ENCODE measurements at places on chromosomes 5 and 9.
A peak's percentile ranks its signal among the peaks of the same experiment; 100 is the strongest.

DNA sequence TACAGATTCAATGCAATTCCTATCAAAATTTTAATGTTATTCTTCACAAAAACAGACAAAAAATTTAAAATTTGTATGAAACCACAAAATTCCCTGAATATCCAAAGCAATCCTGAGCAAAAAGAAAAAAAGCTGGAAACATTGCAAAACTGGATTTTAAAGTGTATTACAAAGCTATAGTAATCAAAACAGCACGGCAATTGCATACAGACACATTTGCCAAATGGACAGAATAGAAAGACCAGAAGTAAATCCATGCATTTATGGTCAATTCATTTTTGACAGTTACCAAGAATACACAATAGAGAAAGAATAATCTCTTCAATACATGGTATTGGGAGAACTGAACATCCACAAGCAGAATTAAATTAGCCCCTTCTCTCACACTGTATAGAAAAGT, 110.5 kb downstream of the TMEM232 start:
- no peak for DNase-seq

DNA sequence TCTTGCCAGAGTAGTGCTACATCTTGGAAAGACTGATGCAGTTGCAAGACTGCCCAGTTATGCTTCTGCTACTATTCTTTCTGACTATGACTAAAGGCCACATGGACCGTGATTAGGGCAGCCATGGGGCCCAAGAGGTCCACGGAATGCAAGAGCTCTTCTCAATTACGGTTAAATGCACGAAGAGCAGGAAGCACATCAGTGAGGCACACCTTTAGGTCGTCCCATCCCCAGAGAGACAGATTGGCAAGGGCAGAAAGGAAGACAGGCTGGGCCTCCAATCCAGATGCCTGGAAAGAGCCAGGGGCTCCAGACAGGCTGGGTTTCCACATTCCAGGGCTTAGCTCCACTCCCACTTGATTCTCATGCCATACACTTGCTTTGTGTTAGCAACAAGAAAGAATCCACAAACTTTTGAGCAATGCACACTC, 132.3 kb upstream of the SLIT3 start:
- DNase-seq = no peak

GRCh38 chr5:138465261-138466124, at the start of gene EGR1:
Gene EGR1, plus strand, starts transcription at chr5:138465479. Its CDS starts 283 bp downstream, at chr5:138465762.
- peak; percentile 93 for DNase-seq

DNA sequence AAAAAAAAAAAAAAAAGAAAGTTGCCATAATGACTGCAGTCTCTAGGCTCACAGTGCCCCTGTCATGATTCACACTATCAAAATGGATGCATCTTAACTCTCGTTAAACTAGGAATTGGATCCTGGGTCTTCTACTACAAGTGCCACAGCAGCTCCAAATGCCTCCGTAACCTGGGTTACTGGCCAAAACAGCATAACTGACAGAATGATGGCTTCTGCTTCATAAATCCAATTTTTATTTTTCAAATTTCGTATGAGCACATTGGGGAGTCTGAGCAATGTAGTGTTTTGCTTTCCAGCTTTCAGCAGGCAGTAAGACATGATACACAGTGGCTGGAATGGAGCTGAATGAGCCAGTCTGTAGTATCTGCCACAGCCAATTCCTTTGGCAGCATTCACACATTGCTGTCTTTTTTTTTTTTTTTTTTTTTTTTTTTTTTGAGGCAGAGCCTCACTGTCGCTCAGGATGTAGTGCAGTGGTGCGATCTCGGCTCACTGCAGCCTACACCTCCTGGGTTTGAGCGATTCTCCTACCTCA, 36.0 kb upstream of the NPM1 start:
- no peak for DNase-seq

DNA sequence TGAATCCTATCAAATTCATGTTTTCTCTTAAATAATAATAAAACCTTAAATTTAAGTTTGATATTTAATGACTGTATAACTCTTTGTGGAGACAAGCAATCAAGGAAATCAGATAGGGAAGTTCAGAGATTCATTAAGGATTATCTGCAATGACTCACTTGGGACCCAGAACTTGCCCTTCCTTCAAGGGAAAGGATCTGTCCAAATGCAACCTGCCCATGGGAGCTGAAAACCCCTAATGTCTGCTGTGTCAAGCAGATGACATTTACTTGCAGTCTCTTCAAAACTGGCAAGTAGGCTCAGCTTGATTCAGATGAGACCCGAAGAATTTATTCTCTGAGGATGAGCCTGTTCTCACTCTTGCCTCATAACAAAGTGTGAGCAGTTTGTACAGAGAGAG, 1577.6 kb downstream of the EFNA5 start:
- no peak for DNase-seq

GRCh38 chr5:79756076-79756475, 66.4 kb downstream of the CMYA5 start:
- no peak for DNase-seq

GRCh38 chr9:128987805-128988204, 40.3 kb downstream of the NUP188 start:
- no peak for DNase-seq

All from activated CD8-positive, alpha-beta memory T cell treated with anti-CD3 and anti-CD28 coated beads for 1 hour (primary cell).